ENCODE measurements at places on chromosomes 6 and 20.

- no peak for DNase-seq
Observed at GRCh38 chr6:110408901-110409300, 6.5 kb downstream of the DDO start.

- no peak for DNase-seq
Observed at GRCh38 chr6:6766230-6766905, 177.8 kb downstream of the LY86 start.

DNA sequence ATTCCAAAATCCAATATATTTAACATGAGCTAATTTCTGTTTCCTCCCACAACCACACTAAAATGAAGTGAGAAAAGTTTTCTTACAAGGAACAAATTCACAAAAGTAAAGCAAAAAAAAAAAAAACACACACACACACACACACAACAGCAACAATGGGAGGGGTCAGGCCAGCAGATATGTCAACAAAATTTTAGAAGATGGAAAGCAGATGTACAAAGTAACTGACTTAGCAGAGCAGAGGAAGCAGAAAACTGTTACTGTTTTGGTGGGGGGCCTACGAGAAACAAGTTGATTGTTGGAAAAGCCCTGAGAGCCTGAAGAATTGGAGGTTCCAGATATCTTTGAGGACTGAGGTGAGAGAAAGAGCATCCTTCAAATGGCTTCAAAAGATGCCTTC, 11.7 kb downstream of the EPB41L2 start:
- DNase-seq = no peak

GRCh38 chr20:30506100-30506499, 751.4 kb upstream of the DEFB115 start:
- DNase-seq = no peak

DNA sequence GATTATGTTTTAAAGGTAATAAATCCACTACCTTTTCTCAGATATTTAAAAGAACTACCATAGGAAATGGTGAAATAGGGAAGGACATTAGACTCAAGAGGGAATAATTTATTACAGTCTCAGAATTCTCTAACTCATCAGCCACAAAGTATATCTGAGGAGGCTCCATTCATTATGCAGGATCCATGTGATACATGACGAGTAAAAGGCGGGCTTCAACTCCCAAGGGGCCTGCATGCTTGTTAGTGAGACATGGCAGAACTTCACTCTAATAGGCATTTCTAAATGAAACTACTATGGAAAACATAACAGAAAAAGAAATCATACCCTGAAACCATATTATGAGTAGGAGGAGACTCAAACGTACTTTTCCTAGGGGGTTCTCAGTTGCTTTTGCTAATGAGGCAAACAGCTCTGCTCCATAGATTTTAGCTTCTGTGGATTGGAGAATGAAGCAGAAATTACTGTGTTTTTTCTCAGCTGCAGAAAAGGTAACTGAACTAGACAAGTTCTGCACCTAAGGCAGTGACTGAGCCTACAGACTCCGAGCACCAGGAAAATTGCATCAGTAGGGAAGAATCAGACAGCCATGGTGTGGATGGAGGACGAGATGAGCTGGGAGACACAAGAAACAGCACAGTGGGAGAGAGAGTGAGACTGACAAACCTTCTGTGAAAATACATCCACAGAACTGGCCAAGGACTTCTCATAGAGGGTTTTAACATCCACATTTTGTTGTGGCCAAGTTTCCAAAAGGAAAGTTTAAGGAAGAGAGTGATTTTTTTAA, 254.6 kb upstream of the PRDM1 start:
- peak; percentile 74 for DNase-seq

DNA sequence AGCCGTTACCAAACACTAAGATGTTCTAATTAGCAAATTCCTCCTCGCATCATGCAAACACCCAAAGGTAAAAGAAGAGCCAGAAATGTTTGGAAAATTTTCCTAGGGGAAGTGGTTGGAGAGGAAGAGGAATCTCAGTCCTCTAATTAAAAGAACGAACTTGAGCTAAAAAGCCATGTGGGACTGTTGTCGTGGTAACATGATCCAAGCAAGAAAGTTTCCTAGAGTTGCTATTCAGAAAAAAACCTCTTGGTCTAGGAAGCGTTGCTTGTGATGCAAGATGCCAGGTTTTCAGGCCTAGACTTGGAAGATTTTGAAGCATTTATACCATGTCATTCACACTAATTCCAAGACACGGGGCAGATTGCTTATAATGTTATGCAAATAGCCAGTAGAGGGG, 106.8 kb upstream of the DOK5 start:
- no peak for DNase-seq

- peak; percentile 70 for DNase-seq
Observed at GRCh38 chr6:141199074-141199473, 933.7 kb upstream of the GJE1 start.

GRCh38 chr6:170050591-170051041, 240.3 kb downstream of the DLL1 start:
- no peak for DNase-seq

DNA sequence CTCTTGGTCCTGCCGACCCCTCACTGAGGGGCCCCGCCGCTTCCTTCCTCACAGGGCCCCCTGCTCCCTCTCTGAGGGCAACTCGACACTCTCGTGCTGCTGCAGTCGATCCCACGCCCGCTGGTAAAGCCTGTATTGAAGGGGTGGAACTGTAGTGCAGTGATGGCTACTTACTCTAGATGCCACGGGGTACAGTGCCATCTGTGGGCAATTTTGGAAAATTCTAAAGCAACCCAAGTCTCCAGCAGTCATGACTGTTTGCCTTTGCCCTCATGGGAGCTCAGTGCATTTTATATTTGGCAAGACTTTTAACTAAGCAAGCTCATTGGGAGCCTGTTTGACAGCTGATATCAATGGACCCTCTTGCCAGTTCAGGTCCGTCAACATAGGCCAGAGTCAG, 6.5 kb upstream of the C6orf136 start:
- DNase-seq = no peak

- DNase-seq = no peak
Observed at GRCh38 chr20:32972181-32973076, 31.8 kb downstream of the SUN5 start.

- no peak for DNase-seq
Observed at GRCh38 chr6:32288426-32288825, 64.6 kb upstream of the NOTCH4 start.

DNA sequence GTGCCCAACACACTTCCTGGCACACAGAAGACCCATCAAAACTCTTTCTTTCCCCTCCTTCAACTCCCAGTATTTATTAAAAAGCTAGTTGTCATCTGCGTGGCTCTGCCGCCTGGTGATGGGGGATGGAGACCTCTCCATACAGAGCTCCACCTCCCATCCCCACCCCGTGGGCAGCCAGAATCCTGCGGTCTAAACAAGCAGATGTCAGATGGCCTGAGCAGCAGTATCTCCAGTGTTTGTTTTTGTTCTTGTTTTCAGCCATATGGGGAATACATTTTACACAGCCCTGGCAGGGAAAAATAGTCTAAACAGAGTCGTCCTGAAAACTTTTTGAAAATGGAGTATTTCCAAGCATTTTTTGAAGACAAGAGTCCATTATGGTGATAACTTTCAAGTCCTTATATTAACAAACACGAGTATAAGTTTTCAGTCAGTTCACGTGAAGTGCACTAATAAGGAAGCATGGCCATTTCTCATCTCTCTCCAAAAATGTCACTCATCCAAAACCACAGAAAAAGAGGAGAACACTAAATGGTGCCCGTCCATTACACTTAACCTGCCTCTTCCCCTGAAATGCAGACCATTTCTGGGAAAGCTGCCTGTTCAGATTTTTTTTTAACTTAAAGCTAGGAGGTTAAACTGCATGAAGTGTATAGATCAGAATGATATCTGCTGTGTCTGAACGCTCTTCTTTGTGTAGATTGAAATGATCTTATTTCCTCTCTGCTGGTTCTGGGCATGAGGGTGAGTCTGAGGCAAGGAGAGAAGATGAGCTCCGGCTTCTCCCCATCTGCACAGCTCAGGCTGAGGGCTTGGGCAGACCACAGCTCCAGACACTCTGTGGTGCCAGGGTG, 91.0 kb downstream of the TCP11 start:
- DNase-seq = peak; percentile 69

DNA sequence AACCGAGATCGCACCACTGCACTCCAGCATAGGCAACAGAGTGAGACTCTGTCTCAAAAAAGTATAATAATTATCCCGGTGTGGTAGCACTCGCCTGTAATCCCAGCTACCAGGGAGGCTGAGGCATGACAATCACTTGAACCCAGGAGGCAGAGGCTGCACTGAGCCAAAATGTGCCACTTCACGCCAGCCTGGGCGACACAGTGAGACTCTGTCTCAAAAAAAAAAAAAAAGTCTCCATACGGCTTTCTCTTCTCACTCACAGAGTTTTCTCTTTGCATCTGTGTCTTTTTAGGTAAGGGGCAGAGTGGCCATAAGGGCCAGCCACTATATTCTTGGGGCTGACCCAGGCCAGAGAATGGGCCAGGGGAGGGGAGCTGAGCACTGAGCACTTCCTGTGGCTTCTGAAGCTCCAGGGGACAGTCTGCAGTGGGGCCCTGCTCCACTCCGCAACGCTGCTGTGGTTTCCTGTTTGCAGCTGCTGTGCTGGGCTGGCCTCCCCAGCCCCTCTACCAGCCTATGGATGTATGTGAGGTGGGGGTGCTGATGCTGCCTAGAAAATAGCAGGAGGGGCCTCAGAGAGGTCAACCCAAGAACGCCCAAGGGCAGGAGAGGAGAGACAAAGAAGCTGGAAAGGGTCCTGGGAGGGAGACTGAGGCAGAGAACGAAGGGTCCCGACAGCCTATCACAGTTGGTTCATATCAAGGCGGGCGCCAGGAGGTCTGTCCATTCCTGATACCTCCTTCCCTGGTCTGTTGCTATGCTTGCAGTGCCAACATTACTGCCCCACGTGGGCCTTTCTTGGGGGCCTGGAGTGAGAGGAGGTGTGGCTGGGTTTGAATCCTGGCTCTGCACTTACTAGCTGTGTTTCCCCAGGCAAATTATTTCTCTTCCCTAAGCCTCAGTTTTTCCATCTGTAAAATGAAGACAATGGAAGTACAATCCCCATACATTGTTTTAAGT, 16.0 kb downstream of the SLA2 start:
- no peak for DNase-seq

- no peak for DNase-seq
Observed at GRCh38 chr20:49868964-49869363, 46.4 kb downstream of the SPATA2 start.

DNA sequence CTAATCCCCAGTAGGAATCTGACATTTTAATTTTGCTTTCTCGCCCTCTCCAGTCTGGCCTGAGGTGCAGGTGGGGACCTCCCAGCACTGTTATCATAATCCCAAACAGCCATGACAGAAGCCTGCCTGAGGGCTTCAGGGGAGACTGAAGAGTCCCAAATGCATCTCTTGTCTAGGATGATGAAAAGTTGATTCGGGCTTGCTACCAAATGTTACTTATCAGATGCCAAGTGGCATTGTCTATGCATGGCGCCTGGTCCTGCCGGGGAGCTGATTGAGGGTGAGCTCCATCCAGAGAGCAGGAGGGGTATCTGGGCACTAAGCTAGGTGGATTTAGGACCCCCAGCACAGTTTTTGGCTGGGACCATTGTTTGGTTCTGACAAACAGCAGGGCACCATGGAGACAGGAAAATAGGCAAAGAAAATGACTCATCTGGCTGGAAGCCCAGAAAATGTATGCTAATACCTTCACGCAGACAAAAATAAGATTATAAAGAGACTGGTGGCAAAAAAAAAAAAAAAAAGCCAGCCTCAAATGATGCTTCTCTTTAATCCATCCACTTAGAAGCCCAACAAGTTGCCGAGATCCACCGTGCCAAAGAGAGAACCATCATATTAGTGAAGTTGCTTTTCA, 513.7 kb upstream of the SULF2 start:
- DNase-seq = peak; percentile 97

DNA sequence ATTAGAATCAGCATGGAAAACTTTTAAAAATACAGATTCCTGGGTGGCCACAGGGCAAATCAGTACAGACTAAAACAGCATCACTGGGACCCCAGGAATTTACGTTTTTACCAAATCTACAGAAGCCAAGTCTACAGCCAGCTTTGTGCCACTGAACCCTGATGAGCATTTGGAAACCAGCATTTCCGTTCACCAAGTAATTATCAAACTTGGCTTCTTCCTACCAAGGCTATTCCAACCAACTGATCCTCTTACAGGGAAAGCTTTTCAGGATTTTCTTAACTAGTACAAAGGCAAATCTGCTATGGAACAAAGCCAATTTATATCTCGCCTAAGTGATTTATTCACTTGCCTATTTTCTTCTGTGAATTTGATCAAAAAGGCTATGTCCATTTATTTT, 47.0 kb downstream of the PLAGL1 start:
- no peak for DNase-seq

- no peak for DNase-seq
Observed at GRCh38 chr6:167731216-167731615, 95.5 kb upstream of the AFDN start.

GRCh38 chr20:51140671-51141070, 117.8 kb upstream of the KCNG1 start:
- DNase-seq = no peak

- no peak for DNase-seq
Observed at GRCh38 chr6:35728683-35729678, 7.9 kb upstream of the ARMC12 start.

GRCh38 chr20:20593447-20594170, 118.8 kb downstream of the RALGAPA2 start:
- DNase-seq = peak; percentile 39

- peak; percentile 55 for DNase-seq
Observed at GRCh38 chr6:72657407-72658197, 35.7 kb downstream of the KCNQ5 start.

- peak; percentile 70 for DNase-seq
Observed at GRCh38 chr20:7856756-7857155, 83.5 kb downstream of the HAO1 start.

- DNase-seq = peak; percentile 79
Observed at GRCh38 chr20:57902473-57902872, 192.7 kb upstream of the PMEPA1 start.

- DNase-seq = no peak
Observed at GRCh38 chr6:145036236-145036635, 699.1 kb downstream of the EPM2A start.

DNA sequence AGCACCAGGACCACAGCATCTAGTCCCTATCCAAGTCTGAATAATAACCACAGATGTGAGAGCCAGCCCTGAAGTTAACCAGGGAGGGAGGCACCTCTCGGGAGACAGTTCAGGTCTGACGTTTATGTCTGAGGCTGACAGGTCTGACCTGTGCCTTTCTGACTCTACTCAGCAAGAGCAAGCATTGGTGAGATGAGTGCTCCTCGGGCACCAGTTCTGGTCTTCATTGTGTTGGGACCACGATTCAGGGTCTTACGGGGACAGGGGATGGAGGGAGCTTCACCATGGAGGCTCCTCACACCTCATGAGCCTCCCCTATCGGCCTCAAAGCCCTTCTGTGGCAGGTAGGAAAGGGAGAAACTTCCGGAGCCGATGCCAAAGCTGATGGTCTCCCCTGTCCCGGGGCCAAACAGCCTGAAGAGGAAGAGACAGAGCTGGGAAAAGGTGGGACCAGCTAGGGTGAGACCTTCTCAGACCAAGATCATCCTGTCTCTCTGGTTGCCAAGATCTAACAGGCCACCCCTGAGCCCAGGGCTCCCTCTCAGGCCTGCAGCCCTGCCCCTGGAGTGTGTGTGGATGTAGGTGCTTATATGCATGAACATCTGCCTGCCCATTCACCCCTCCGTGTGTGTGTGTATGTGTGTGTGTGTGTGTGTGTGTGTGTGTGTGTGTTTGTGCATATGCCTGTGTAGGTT, 170.5 kb downstream of the VEGFA start:
- no peak for DNase-seq

GRCh38 chr20:45283551-45284057, 23.0 kb upstream of the RBPJL start:
- DNase-seq = no peak

Measured in fibroblast of skin of right quadriceps (primary cell).